Kasumi-1 (cell line): ENCODE measurements at places on chromosomes 2 and 18.

GRCh38 chr2:59077026-59077725 is 836.1 kb upstream of the FANCL start:
- no peak for DNase-seq

- DNase-seq = no peak
These were observed 34.9 kb upstream of the ATP8B1 start for GRCh38 chr18:57837917-57838548.

DNA sequence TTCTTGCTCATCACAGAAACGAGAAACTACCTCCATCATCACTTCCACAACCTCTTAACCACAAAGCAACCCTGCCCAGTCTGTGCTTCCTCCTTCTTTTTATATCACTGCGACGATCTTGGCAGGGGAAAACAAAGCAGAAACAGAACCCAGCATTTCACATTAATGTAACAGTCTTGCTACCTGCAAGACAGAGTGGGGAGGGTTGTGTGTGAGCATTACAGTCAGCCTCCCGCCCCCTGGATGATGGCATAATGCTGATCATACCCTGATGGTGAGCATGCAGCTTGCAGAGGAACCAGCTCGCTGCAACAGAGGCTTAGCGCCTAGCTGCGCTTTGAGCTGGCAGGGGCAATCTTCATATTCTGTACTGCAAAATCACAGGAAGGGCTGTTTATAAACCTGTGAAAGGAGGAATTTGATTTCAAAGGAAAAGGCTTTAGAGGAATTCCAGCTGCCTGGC is 376.1 kb downstream of the IRS1 start:
- peak; percentile 77 for DNase-seq

DNA sequence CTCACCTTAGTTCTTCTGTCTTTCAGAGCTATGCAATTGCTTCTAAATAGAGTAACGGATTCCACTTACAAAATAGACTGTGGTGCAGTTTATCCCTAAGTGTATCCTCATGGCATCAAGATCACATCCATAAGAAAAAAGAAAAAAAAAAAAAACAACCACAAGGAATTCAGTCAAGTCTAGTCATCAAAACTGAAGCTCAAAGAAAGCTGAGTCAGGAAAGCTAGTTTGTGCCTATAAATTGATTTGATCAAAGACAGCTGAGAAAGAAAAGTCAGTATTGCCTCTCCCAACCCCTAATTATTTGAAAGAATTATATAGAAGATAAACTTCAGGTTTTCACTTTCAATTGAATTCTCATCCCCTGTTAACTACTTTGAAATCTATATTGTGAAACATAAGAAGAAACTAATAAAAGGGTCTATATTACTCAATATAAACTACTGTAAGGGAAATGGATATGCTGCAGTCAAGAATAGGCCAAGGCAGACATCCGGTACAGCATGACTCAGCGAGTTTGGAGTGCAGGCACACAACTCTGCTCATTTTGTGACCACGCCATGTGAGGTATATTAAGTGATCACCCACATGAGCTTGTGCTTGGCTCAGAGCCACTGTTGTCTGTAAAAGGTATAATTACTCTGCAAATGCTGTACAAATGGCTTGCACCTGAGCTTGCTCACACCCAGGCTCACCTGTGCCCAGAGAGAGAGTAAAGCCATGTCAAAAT is 568.1 kb upstream of the CRIM1 start:
- DNase-seq = no peak

GRCh38 chr2:11495844-11496681 is 30.1 kb upstream of the E2F6 start:
- DNase-seq = peak; percentile 22

DNA sequence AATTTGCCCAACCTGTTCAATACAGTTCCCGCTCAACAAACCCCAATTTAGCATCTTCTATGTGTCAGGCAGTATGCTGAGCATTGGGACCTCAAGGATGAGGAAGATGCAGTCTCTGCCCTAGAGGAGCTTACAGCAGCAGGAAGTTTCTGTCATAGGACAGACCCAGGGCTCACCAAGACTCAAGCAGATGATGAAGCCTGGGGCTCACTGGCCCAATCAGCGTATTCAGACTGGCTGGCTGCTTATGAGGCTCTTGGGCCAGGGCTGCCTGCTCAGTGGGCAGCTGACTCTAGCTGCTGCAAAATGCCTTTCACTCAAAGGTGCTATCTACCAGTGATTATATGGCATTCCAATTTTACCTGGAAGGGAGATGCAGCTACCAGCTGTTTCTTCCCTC is 2.1 kb downstream of the FAM178B start:
- no peak for DNase-seq

GRCh38 chr2:16871411-16871810 is 205.8 kb upstream of the CYRIA start:
- no peak for DNase-seq

DNA sequence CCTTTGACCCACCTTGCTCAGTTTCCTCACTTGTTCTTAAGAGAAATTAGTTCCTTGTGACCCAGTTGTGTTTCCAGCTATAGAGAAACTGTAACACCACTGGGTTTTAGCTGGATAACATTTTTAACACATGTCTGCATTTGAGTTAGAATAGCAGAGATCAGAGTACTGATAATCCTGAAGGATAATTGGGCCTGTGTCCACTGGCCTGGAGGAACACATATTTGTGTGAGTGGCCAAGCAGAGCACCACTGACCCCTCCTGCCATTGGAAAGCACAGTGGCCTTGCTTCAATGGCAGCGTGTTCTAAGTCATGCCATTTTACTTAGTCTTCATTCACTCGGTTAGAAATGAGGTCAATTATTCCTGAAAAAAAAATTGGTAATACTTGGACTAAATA is 42.6 kb downstream of the PKP4 start:
- DNase-seq = no peak

GRCh38 chr2:240214790-240215675 is 74.6 kb upstream of the OTOS start:
- DNase-seq = no peak

DNA sequence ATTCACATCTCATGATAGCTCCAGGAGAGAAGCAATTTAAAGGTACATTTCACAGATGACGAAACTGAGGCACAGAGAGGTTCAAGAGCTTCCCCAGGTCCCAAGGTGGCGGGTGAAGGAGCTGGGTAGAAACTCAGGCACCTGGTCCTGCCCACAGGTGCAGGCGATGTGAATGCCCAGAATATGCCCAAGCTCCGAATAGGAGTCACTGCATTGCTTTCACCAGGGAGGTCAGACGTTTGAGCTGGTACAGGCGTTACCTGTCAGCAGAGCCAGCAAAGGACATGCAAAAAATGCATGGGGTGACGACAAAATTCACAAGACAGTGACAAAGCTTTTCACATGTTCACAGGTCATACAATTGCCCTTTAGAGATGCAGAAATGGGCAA is 247.9 kb downstream of the HDAC4 start:
- DNase-seq = no peak

- no peak for DNase-seq
These were observed 96.9 kb downstream of the SPTBN1 start for GRCh38 chr2:54553075-54553474.

GRCh38 chr18:34859496-34859895 is 149.4 kb downstream of the DTNA start:
- peak; percentile 8 for DNase-seq

- no peak for DNase-seq
These were observed 49.7 kb downstream of the MTA3 start for GRCh38 chr2:42618116-42618515.

DNA sequence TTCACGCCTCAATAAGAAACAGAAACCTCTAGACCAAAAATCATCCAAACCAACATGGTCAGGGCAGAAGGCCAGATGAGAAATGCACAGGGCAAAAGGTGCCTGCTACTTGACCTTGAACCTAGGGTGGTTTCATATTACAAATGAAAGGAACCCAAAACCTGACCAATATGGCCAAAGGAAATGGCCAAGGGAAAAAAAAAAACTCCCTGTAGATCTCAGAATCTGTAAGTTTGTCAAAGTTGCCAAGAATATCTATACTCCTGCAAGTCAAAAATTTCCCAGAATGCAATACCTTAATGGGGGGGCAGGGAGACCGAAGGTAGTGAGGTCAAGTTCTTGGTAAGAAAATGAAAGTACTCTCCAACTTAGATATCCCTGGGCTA is 47.2 kb downstream of the HIBCH start:
- DNase-seq = no peak

DNA sequence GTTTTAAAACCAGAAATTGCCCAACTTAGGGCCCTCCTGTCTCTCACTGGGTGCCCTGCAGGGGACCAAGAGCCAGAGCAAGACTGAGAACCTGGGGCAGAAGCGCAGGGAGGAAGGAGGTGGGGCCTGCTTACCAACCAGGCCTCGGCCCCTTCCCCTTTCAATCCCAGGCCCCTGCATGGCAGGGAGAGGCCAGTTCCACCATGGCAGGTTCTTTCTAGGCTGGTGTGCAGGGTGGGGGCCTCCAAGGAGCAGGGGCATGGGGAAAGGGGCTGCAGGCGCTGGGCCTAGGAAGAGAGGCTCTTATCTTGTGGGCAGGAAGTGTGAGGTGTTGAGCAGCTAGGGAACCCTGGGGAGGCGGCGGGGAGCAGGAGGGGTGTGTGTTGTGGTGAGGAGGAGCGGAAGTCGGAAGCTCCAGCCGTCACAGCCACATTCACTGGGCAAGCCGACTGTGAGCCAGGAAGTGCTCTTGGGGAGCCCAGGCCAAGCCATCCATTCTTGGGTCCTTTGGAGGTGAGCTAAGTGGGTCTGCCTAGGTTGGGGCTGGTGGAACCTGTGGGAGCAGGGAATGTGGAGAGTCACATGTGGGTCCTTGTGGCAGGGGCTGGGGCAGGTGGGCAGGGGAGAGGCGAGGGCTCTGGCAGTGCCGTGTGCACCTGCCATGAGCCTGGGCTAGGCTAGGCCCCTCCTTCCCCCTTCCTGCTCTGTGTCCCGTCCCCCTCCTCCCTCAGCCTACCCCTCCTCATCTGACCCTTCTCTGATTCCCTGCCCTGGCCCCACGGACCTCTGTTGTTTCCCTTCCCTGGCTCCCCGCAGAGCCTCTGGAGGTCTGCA is at the start of gene PSD4:
PSD4 (plus strand) TSS at position 430 of the 834 bp plus-strand sequence. CDS start 8,486 bp downstream, outside the sequence.
- peak; percentile 97 for DNase-seq

DNA sequence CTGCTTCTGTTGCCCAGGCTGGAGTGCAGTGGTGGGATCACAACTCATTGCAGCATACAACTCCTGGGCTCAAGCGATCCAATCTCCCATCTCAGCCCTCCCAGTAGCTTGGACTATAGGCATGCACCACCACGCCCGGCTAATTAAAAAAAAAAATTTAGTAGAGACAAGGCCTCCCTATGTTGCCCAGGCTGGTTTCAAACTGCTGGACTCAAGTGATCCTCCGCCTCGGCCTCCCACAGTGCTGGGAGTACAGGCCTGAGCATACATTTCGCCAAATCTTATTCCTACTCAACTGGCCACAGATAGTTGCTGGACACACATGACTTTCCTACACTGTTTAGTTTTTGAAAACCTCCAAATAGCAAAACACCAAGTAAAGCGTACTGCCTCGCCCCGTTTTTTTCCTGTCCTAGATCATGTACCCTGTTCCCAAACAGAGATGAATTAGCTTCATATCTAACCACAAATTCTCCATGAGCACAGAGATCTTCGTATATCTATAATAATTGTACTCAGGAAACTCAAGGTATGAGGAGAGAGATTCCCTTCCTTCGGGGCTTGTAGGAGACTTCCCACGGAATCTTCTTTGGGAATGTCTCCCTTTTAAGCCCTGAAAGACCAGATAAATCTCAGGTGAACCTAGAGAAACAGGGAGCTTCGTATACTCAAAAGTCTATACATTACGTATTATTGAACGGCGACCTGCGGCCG is 598 bp upstream of the C2orf69 start:
- DNase-seq = no peak

DNA sequence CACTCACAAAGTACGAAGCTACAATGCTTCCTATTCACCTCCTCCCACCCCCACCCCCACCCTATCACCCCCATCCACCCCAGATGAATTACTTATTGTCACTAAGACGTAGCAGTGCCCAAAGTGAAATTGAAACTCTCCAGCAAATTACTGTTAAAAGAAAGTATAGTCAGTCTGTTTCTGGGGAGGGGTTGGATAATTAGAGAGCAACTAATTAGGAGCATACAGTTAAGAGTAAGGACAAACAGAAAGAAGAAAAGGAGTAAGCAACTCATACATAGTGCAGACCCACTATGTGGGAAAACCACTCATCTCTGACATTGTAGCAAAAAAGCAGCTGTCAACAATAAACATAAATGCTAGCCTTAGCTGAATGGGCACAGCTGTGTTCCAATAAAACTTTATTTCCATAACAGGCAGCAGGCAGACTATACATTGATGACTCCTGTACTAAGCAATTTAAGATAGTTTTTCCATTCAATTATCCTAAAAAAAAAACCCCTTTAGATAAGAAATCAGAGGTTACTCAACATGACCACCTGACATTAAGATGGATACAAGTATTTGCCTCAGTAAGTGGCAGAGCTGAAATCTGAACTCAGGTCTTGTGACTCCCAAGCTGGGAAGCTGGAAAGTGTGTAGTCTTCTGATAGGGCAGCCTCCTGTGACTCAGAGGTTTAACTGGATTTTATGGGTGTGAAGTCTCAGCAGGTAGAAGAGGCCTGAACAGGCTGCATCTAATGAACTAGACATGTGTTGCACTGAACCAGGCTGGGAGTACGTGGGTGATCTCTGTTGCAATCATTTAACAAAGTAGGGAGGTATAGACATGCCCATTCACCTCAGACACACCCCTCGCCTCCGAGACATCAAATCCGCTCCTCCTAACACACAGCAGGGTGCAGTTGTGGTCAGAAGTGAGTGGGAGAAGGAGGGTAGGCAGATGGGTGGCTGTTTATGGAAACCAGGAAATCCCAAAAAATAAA is 171.8 kb upstream of the KLF7 start:
- DNase-seq = no peak

DNA sequence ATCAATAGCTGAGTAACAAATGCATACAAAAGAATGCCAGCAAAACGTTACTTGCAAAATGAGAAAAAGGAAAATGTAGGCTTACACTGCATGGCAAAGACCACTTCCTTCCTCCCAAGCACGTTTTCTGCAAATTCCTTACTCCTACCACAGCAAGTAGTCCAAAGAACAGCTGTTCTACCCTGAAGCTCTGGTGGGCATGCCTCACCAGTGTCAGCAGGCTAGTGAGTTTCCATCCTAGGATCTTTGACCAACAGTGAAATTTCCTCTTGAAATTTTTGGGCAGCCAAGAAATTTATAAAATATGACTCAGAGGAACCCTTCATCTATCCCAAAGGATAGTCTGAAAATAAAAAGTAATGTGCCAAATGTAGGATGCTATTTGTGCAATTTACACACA is 123.9 kb downstream of the ZNF532 start:
- peak; percentile 2 for DNase-seq
